ENCODE measurements at places on chromosomes 1 and 21.

- no peak for DNase-seq
Observed at GRCh38 chr1:31788825-31789256, 24.7 kb upstream of the ADGRB2 start.

DNA sequence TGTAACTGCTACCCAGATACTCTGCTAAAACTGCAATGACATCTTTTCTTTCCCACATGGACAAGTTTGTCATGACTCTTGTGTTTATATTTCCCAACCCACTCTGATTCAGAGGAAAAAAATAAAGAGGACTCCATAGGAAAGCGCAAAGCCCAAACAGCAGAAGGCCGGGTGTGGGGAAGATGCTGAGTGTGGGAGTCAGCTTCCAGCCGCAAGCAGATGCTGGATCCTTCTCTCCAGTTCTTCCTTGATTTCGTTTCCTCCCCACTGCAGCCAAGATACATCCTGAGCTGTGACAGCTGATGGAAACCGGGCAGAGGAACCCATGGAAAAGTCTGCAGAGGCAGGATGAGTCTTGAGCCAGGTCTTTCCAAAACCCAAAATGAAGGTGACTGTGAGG, 498.2 kb downstream of the PLPP3 start:
- DNase-seq, result no peak

DNA sequence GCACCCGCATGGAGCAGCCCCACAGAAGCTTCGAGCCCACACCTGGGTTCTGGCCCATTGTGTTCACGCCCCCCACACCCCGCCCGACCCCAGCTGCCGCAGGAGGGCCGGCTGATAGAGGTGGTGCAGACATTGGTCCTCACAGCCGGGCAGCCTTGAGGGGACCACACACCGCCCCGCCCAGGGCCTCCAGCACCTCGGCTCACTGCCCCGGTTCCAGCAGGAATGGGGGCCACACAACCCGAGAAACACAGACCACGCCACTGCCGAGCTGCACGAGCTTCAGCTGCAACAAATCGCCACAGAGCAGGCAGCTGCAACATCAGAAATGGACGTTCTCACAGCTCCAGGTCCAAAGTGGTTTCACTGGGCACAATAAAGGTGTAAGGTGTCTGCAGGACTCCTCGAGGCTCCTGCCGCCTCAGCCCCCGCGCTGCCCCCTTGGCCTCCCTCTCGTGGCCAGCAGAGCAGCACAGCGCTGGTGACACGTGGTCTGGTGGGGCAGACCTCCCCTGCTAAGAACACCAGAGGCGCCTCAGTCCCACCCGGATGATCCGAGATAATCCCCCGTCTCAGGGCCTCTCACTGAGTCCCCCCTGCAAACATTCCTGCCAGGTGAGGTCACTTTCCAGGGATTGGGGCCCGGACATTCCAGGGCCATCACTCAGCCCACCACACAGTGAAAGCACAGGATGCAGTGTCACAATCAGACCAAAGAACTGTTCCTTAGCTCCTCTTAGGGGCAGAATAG, 62.3 kb upstream of the ADARB1 start:
- DNase-seq, result no peak

GRCh38 chr21:16751695-16752474, 761.0 kb upstream of the CXADR start:
- no peak for DNase-seq

DNA sequence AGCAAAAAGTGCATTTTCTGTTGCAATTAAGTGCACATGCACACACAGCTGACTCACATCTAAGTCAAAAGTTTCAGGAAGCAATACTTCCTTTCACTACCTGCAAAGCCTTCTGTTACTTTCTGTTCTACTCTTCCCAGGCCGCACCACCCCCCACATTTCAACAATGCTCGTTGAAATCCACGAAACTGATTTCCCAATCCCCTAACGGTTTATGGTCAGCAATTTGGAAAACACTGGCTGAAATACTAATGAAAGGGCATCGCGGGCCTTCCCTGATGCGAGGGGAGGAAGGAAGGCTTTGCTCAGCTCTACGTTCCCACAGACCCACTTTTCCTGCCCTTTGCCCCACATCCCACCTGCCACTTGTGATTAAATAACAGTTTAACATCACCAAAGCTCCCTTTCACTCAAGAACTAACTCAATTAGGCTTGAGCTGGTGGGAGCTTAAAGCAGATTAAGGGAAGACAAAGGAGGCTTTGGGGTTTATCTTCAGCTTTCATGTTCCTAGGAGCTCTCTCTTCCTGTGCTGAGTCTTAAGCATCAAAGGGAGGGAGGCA, 243.2 kb upstream of the RAB4A start:
- no peak for DNase-seq

GRCh38 chr1:234555390-234556024, 54.5 kb downstream of the IRF2BP2 start:
- DNase-seq, result no peak

- no peak for DNase-seq
Observed at GRCh38 chr21:37374027-37374426, 7.5 kb downstream of the DYRK1A start.

- no peak for DNase-seq
Observed at GRCh38 chr1:236345728-236346127, 48.4 kb upstream of the EDARADD start.

DNA sequence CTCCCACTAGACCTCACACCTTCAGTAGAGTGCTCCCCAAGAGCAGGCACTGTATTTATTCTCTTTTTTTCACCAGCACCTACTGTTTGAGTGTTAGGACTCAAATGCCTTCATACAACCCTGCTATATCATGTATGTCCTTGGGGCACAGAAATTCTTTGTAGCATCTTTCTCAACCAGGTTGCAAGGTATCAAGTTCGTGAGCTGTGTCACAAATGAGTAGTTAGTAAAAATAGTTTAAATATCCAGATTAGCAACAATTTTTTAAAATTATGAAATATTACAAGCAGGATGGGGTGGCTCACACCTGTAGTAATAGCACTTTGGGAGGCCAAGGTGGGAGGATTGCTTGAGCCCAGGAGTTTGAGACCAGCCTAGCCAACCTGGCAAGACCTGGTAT, 152.6 kb upstream of the TNR start:
- no peak for DNase-seq

DNA sequence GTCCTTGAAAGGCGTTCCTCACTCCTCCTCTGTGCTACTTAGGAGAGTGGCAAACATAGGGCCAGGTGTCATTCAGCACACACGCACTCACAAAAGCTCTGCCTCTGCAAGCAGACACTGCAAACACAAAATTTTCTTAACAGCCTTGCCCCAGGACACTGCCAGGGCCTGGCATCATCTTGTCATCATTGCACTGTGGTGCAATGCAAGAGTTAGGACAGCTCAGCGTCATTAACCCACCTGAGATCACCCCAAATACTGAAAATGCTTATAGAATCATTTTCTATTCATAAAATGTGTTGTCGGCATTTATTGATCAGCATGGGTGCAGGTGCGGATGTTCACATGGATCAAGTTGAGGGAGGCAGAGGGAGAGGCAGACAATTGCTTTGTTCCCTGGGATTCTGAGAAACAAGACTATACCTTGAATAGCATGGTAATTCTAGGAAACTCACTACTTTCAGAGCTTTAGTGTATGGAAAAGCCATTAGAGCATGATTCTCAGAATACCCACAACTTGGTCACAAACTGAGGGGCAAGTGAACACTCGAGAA, 3.0 kb downstream of the ADAM30 start:
- no peak for DNase-seq

DNA sequence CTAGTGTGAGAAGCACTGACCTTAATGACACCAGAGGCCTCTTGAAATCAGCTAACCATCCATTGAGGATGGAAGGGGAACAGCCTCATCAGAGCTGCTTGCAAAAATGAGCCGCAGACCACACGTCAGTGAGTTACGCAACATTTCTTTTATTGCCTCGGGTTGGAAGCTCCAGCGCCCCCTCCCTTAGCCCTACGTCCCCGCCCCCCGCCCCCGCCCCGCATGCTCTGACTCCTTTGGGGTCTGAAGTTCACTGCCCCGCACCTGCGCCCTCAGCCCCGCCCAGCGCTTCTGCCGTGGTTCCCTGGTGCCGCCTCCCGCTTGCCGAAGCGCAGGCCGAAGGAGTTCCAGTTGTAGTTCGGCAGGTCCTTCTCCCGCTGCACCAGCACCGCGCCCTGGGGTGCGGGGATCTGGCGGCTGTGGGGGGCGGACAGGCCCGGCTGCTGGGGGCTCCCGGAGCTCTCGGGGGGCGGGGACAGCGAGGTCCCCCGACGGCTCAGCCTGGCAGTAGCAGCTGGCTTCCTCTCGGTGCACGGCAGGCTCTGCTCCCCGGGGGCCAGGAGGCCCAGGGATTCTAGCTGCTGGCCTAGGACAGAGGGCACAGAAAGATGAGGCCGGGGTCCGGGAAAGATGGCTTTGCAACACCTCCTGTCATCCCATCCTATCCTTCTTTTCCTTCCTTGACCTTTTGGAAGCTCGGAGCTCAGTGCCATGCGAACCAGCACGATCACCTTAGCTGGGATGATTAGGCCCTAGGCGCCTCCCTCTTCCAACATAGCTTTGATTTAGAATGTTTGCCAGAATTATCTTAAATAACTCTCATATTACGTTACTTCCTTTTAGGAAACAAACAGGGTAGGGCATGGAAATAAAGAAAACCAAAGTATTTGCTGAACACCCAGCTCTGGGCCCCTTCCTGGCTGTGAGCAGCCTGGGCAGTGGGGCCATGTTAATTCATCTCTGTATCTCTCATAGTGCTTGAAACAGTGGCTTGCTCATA, 5.8 kb downstream of the KISS1 start:
- DNase-seq, result no peak

- no peak for DNase-seq
Observed at GRCh38 chr1:117815926-117816325, 113.5 kb downstream of the GDAP2 start.

DNA sequence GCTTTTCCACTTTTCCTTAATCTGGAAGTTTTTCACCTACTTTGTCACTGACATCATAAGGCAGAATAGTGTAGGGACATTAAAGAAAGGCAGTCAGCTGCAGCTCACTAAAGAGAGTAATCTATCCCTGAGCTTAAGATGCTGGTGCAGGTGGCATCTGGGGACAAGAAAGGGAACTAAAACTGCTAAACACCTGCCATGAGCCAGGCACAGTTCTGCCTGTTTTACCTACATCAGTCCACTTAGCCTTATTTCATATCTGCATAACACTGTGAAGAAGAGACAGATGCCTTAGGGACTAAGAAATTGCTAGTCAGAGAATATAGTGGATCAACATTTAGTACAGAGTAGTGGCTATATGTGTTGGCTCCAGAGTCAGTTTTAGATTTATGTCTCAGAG, 88.1 kb downstream of the GPATCH2 start:
- no peak for DNase-seq

DNA sequence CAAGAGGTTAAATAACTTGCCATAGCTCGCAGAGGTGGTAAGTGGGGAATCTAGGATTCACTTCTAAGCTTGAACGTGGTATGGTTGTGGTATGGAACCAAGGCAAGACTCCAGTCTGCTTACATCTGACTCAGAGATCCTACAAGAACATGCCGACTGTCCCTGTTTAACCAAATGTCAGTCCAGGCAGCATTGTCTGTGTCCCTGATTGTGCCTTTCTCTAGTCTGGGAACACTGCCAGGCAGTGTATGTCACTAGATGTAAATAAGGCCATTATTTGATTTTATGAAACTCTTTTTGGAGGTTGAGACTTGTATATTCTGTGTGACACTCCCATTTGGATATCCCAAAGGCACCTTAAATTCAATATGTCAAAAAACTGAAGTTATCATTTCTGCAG, 96.0 kb downstream of the NOS1AP start:
- peak; percentile 43 for DNase-seq

- no peak for DNase-seq
Observed at GRCh38 chr21:45138199-45139002, 64.0 kb downstream of the ADARB1 start.

DNA sequence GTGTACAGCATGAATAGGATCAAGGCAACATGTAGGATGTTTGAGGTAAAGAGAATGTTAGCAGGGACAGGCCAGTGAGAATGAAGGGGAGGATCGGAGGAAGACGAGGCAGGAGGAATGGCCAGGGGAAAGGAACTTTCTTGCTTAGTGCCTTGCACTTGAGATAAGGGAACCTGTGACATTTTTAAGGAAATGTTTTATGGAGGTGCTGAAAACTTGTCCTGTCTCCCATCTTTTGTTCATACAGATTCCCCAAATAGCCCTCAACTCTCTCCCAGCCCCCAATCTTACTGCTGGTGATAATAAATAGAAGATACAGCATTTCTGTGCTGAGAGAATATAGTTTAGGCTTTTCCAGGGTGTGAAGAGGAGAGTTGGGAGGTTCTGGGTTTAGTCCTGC, 13.6 kb downstream of the ATP8B2 start:
- DNase-seq, result no peak

GRCh38 chr1:110408488-110408887, 994 bp upstream of the LAMTOR5 start:
- no peak for DNase-seq

- DNase-seq, result no peak
Observed at GRCh38 chr1:205985330-205986005, 17.7 kb downstream of the RAB7B start.

DNA sequence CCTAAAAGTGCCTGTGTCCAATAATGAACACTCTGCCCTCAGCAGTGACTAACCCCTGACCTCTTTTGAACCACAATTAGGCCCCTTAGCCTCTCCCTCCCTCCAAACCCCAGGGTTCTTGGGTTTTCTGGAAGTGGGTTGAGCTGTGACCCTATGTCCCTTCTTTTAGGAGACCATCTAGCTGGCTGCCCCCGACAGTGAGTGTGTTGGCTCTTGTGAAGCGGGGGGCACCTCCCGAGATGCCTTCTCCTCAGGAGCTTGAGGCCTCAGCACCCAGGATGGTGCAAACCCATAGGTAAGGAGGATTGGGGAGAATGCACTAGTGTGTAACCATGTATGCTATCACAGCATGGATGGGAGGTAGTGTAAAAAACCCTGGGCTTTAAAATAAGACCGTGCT, 7.3 kb downstream of the RUSC1 start:
- no peak for DNase-seq

- DNase-seq, result no peak
Observed at GRCh38 chr1:222543817-222544216, 4.1 kb downstream of the HHIPL2 start.

- DNase-seq, result no peak
Observed at GRCh38 chr1:189424746-189425331, 1052.8 kb downstream of the BRINP3 start.

GRCh38 chr1:197268012-197268411, at the start of gene CRB1:
Gene CRB1, plus strand, starts transcription at chr1:197268252. Its CDS starts 161 bp downstream, at chr1:197268413.
- no peak for DNase-seq

DNA sequence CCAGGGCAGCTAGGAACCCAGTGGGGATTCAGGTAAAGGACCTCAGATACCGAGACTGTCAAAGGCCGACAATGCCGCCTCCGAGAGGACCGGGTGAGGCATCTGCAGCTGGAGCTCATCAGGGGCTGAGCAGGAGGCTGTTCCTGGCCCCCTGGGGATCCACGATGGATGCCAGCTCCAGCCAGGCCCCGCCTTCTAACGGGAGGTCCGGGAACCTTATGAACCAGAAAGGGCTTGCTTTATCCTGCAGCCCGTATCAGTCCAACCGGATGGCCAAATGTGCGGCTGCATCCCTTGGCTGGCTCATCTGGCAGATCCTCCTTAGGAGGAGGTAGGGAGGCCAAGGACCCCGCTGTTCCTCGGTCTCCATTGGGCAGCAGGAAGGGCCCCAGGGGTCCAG, 32.0 kb downstream of the SLC45A1 start:
- DNase-seq, result no peak

GRCh38 chr1:33162141-33162540, 19.7 kb downstream of the TRIM62 start:
- DNase-seq, result no peak

Measured in prostate gland (tissue), 2 donors.